Activated CD4-positive, alpha-beta T cell treated with anti-CD3 and anti-CD28 coated beads, Interleukin-2, amount 10 ng/mL, durations not matched to agents 7 days and 5 days (primary cell): ENCODE measurements at places on chromosomes 7 and 10.

DNA sequence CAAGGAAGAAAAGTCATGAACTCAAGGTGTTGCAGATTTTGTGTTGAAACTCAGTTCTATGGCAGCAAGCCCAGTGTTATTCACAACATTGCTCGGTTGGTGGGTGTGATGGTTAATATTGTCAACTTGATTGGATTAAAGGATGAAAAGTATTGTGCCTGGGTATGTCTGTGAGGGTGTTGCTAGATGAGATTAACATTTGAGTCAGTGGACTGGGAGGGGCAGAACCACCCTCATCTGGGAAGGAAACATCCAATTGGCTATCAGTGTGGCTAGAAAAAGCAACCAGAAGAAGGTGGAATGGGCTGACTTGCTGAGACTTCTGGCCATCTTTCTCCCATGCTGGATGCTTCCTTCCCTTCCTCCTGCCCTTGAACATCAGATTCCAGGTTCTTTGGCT is 353.2 kb downstream of the ADRA2A start:
- DNase-seq: peak; percentile 9

DNA sequence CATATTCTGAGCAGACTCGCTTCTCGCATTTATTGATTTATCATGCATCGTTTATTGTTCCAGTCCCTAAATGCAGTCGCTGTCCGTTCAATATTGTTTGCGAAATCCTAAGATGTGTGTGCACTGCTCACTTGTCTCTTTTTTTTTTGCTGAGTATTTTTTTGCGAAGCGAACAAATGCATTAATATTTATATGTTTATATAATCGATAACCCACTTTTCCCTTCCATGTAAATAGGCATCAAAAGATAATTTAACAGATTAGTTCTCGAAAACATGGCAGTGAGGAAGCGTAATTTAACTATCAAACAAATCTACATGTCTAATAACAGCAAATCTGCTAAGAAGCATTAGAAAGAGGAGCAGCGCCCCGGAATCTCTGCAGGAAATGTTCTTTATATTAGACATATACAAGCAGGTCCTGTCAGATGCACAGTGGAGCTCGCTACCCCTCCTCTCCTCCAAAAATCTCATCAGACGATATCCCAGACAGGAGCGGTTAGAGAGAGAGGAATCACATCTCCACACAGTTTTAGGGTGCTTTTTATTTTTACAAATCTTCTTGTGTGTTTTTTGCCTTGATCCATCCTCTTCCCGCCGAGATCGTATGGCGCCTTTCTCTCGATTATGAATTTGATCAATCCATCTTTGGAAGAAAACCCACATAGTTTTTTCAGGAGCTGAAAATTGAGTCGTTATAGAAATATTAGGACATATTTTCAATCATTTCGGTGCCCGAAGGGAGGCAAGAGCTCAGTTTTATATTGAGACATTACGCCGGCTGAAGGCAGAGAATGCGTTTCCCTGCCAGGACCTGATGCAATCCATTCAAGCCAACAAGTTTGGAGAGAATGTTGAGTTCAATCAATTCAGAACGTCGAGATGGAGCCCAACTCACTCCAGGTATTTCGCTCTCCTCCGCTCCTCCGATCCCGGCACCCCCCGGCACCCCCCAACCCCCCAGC is at the start of gene ARID5B:
ARID5B (plus strand) TSS at position 871 of the 964 bp plus-strand sequence; CDS start at position 882, 11 bp downstream.
- DNase-seq: peak; percentile 68

DNA sequence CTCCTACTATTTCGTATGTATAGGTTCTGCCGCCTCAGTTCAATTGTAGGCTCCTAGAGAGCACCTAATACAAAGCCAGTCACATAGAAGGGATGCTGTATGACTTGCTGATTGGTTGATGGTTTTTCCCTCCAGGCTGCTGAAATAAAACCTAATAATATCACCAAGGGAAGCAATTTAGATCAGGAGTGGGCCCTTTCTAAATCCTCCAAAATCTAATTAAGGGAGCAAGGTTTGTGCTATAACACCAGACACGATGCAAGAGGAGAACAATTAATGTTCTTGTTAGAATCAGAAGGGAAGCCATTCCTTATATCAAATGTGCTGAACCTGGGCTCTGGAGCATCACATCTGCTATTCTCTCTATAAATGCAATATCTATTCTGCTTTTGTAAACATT is 42.0 kb upstream of the SLC13A1 start:
- no peak for DNase-seq

DNA sequence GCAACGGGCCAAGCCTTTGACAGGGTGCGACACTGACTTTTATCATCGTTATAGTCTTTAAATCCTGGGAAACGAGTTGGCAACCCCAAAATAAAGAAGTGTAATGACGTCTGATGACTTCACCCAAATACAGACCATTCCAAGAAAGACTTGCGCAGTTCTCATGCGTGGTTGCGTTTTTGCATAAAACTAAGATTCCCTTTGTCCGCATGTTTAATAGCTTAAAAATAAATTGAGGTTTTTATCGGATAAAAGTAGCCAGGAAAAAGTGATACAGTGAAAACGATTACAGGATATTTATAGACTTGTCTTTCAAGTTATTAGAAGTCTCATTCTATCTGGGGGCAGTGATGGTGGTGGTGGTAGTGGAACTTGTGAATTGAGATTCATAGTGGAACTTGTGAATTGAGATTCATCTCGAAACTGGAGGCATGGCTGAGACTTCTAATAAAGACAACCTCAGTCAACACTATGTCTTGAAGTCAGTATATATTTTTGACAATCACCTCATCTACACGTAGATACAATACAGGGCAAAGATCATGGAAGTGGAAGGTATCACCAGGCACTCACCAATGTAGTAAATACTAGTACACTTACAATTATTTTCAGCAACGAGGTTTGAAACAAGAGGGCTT is 1.2 kb upstream of the NAMPT start:
- peak; percentile 20 for DNase-seq

- no peak for DNase-seq
Measured at GRCh38 chr7:69184339-69184738, 413.9 kb upstream of the AUTS2 start.
